ENCODE measurements at places on chromosomes 13 and 19.
A peak's percentile ranks its signal among the peaks of the same experiment; 100 is the strongest.

DNA sequence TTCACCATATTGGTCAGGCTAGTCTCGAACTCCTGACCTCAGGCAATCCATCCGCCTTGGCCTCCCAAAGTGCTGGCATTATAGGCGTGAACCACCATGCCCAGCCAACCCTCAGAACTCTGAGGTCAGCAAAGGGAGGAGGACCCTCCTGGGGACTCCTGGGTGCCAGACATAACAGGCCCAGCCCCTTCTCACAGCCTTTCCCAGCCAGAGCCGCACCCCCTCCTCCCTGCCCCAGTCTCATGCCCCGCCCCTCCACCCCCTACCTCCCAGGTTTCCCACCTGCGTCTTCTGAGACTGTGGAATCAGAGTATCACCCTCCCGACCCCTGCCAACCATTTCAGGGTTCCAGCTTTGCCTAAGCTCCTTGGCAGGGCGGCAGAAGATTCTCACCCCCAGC, 5.2 kb downstream of the IGLON5 start:
- no peak for DNase-seq

DNA sequence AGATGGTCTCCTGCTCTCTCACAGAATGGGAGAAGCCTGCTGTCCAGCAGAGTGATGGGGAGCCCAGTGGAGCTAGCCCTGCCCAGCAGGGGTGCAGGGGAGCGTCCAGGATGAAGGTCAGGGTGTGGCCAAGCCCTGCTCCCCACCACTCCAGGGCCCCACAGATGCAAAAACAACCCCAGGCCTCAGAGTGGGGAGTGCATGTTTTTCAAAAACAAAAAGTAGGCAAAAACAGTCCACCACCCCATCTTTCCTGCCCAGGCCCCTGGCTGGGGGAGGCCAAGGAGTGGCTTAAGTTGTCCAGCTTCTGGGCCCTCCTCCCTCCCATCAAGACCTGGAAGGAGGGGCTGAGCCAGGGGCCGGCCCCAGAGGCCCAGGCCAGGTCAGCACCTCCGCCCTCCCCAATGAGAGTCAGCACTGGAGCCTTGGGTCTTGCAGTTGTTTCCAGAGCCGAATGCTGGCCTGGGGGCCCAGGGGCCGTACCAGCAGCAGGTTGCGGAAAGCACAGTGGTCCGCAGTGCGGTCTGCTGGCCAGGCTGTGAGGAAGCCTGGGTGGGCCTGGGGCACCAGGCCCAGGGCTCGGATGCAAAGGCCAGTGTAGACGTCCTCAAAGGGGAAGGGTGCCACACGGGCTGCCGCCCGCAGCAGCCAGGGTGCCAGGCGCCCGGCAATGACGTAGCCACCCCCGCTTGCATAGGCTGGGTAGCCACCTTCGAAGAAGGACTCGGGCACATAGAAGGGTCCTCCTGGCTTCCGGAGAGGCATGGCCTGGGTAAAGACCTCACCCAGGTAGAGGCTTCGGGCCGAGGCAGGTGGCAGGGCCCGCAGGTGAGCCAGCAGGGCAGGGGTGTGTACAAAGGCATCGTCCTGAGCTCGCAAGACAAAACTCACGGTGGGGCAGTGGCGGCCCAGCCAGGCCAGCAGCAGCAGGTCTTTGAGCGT, 1.7 kb downstream of the B3GNT8 start:
- no peak for DNase-seq

DNA sequence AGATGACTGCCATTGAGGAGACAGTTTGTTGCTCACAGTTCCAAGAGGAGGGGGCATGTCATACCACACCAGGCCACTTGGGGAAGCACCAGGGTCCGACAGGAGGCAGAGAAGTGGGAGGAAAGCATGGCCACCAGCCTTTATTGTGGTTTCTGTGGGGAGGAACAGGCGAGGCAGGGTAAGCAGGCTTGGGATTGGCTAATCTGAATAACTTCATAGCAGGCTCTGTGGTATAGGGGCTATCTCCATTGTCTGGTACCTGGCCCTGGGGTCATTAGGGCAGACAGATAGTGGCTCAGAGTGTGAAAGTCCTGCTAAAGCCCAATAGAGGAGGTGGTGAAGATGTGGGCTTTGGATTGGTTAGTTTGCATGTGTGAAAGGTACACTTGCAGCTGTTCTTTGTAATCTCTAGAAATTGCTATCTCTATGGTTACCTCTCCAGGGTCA, 35.5 kb downstream of the CBY2 start:
- peak; percentile 36 for DNase-seq

- no peak for DNase-seq
Observed at GRCh38 chr13:107450431-107450830, 764.9 kb downstream of the LIG4 start.

DNA sequence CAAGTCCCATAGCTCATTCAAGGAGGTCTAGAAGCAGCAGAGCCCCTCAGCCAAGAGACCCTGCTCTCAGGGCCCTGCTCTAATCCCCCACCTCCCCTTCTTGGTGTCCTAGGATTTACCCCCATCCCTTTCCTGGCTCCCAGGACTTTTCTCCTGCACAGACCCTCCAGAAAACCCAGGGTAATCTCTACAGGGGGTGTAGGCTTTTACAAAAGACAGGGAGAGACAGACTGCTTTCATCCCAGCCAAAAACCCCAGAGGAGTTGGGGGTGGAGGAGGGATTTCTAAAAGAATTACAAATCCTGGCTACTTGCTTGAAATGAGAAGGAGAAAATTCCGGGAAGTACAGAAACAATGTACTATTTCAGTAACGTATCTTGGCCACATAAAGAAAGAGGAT, 133.3 kb downstream of the TNFSF13B start:
- DNase-seq: no peak

Data from stimulated activated naive CD8-positive, alpha-beta T cell treated with anti-CD3 and anti-CD28 coated beads, Interleukin-15, amount 100 ng/mL, for 72 hours (primary cell).